ENCODE measurements at places on chromosomes 6 and 20.

GRCh38 chr6:80607811-80608391 is 501.4 kb downstream of the BCKDHB start:
- no peak for DNase-seq

GRCh38 chr6:73675466-73676098 is 20.4 kb upstream of the CD109 start:
- DNase-seq = no peak

GRCh38 chr6:170417881-170418280 is 111.3 kb downstream of the FAM120B start:
- DNase-seq = no peak

GRCh38 chr6:28589234-28589956 is 63.7 kb downstream of the GPX5 start:
- DNase-seq = no peak

GRCh38 chr6:44898296-44898930 is 429.7 kb upstream of the RUNX2 start:
- DNase-seq = no peak
